ENCODE measurements at places on chromosomes 5 and 9. TPM values are rescaled to one million over a fixed set of nuclear protein-coding genes. Genes with fewer than 3 reads are reported as not detected.

- no peak overlapping the region for H3K27ac ChIP-seq
- no peaks in the 10 kb centered on the region for H3K36me3 ChIP-seq
- no peaks in the 10 kb centered on the region for H3K27me3 ChIP-seq
- no peak overlapping the region for H3K4me3 ChIP-seq
Measured at GRCh38 chr5:75234251-75234650, 2.4 kb downstream of the ANKRD31 start.

GRCh38 chr5:80125022-80125961 is 90.1 kb downstream of the THBS4 start:
- no peak overlapping the region for H3K4me3 ChIP-seq
- no peak for DNase-seq

DNA sequence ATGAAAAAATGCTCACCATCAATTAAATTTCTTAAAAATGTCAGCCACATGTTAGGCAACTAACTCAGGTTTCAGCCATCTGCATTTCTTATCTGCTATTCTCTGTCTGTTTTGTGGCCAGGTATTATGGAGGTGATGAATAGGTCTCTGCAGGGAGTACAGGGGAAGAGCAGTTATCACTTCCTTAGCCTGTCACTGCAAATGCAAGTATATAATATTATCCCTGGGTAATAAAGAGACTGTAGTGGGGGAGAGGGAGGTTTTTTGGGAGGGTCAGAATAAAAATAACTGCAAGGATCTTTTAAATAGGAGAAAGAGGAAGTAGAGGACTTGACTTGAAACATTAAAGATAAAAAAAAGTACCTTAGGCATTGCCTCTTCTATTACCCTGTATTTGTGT is 49.6 kb upstream of the PTGER4 start:
- H3K4me3 ChIP-seq: no peak overlapping the region
- H3K27me3 ChIP-seq: no peaks in the 10 kb centered on the region
- H3K36me3 ChIP-seq: no peaks in the 10 kb centered on the region
- no peak for DNase-seq

- H3K4me3 ChIP-seq: no peak overlapping the region
- H3K4me1 ChIP-seq: peaks cover 23% of the 10 kb centered on the region
- H3K27me3 ChIP-seq: no peaks in the 10 kb centered on the region
- no peak overlapping the region for H3K27ac ChIP-seq
Measured at GRCh38 chr5:160458806-160459800, 37.4 kb downstream of the PTTG1 start.

The SPINK7 gene
- not detected for total RNA-seq

The CBY3 gene
- 1.3 TPM for total RNA-seq

Data from Caco-2 (cell line).